ENCODE measurements at places on chromosomes 12 and 14.

DNA sequence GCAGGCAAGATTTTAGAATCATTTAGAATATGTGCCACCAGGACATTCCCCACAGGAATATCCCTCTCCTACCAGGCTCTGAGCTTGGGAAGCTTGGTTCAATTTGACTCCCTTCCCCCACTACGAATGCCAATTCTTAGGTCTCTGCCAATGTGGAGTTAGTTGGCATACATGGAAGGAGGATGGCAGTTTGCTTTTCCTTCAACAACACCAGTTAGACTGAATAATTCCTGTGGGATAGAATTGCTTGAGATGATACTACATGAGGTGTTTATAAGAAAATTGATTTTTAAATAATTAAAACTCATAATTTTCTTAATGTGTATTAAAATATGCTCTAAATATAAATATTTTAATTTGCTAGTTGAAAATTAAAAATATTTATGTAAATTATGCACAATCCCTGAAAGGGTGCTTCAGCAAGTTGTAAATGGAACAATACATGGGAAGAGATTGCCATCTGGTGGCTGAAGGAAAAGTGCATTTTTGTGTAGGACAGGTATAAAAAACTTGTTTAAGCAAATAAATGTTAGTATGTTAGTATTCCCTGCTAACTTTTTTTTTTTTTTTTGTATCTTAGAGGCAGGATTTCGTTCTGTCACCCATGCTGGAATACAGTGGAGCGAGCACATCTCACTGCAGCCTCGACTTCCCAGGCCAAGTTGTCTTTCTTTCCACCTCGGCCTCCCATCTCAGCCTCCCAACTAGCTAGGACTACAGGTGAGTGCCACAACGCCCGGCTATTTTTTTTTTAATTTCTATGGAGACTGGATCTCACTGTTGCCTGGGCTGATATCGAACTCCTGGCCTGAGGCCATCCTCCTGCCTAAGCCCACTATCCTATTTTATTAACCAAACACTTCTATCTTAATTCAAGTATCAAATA lies 25.8 kb upstream of the STRAP start:
- no peak for DNase-seq

DNA sequence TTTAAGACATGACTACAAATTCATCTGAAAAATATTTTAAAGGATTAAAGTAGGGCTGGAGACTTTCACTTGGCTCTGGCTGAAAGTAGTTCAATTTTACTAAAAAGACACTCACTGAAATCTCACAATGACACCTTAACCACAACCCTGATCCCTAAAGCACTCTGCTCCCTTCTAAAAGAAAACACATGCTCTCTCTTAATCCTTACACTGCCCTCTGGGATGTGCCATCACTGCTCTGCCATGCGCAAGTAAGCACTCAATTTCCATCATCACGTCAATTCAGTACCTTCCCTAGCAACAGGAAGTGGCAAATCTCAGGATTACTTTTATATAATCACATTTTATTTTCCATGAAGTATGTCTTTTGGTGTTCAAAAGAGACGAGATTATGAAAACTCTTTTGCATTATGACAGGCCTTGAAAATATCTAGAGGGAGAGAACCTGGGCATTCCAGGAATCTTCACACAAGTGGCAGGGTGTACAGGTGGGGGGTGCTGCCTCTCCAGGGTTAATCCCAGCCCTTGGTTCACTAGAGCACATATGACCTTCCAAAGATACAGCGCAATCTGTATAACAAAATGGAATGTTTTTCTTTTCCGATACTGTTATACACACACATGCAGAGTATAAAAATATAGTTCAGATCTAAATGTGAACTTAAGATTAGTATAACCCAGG lies 7.3 kb downstream of the ATG14 start:
- no peak for DNase-seq

GRCh38 chr12:62250671-62251608 lies 9.3 kb upstream of the USP15 start:
- no peak for DNase-seq

GRCh38 chr12:3732901-3733300 lies 20.0 kb downstream of the CRACR2A start:
- DNase-seq: no peak
